ENCODE measurements at places on chromosomes 12 and 14.

GRCh38 chr14:78863143-78863542 lies 693.0 kb downstream of the NRXN3 start:
- DNase-seq: no peak

DNA sequence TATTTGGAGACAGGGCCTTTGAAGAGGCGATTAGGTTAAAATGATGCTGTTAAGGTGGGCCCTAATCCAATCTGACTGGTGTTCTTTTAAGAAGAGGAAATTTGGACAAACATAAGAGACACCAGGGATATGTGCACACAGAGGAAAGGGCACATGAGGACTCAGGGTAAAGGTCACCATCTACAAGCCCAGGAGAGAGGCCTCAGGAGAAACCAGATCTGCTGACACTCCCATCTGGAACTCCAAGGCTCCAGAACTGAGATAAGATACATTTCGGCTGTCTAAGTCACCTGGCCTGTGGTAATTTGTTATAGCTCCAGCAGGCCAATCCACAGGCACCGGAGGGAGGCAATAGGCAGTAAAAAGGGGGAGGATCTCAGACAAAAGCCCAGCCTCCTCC lies 48.6 kb downstream of the KICS2 start:
- no peak for DNase-seq

DNA sequence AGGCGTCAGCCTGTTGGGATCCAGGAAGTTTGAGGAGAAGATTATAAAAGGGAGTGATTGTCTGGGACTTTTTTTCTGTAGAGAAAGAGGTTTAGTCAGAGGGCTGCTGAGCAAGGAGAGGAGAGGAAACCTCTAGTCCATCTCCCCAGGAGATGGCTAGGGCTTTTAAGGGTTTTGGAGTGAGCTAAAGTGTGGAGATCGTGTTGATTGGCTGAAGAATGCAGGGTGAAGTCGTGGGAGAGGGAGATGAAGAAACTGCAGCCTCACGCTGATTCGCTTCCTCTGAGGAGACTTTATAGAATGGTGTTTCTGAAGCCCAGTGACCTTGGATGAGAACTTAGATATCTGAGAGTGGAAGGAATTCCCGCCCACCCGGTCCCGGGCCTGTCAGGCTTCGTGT lies 193.7 kb upstream of the PWP1 start:
- no peak for DNase-seq

DNA sequence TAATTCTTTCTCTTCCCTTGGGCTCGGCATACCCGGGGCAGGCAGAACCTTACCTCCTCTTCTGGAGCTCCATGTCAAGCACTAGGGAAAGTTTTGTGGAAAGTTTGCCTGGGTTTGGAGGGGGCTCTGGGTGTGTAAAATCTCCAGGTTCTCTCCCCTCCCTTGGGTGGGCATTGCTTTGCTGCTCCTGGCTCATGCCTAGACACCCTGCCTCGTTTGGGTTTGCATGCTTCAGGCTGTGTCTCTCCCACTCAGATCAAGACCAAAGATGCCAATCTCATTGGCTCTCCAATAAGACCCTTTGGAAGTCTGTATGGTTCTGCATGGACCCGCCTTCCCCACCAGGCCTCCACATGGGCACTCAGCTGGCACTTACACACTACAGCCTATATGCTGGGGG lies 6.2 kb upstream of the KRT2 start:
- no peak for DNase-seq

DNA sequence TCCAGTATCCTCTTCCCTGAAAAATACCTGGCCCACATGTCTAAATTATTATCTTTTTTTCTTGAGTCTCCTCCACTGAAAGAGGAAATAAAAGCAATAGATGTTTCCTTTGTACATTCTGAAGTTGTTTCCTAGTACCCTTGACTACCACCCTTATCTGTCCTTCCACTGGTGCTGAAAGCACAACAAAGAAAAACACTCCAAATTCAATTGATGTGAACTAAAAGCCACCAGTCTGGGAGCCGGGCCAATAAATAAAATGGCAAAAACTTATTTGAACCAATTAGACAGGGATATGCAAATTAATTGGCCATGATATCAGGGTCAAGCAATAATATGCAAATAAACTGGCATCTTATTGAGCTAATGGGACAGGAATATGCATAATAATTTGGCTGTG lies 330.5 kb downstream of the PAWR start:
- no peak for DNase-seq

DNA sequence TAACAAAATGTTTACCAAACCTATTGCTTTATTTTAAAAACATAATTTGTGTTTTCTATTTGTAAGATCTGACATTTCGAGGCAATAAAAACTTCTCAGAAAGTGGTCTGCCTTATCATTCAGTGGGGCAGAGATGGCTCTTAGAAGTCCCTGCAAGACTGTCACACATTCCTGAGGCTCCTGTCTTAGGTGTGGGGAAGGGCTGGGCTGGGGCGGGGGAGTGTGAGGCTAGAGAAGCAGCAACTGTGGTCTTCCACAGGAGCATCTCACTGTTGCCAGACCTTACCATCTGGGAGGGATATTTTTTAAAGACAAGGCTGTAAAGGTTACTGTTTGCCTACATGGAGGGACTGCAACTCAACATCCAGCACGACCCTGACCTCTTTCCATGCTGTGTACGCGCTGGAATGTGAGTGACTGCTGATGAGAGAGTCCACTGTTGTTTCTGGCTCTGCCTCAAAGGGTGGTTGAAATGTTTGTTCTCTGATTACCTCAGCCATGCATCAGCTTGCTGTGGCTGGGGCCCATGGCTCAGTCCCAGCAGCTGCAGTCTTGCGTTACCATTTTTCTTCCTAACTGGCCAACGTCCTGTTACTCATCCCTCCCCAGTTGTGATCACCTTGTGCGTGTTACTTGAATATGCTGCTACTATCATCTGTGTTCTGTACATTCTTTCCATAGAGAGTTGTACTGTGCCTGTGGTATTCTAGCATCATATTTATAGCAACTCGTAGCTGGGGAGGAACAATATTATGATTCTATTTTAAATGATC lies 12.4 kb downstream of the ERG28 start:
- no peak for DNase-seq

DNA sequence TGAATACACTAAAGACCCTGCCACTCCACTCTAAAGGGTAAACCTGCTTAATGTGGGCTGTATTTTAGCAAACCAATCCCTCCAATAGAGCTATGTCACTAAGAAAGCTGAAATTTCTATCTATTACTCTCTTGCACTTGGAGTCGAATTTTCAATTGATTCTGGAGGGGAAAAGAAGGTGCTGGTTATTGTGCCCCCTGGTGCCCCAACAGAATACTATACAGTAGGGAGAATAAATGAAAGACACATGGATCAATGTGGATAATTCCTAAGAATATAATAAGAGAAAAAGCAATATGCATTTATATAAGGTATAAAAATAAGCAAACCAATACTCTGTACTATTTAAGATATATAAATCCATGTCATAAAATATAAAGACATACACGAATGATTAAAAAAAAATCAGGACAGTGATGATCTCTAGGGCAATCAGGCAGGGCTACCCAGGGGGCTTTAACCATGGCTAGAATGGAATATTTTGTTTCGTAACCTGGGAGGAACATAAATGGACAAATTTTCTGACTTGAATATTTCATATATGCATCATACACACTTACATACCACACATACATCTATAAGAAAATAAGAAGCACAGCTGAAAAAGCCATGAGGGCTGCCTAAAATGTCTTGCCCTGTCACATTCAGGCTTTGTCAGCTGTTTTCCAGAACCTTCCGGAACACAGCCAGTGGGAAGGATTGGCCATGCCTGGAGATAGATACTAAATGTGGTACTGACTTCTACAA lies 54.4 kb downstream of the EFCAB11 start:
- DNase-seq: no peak

DNA sequence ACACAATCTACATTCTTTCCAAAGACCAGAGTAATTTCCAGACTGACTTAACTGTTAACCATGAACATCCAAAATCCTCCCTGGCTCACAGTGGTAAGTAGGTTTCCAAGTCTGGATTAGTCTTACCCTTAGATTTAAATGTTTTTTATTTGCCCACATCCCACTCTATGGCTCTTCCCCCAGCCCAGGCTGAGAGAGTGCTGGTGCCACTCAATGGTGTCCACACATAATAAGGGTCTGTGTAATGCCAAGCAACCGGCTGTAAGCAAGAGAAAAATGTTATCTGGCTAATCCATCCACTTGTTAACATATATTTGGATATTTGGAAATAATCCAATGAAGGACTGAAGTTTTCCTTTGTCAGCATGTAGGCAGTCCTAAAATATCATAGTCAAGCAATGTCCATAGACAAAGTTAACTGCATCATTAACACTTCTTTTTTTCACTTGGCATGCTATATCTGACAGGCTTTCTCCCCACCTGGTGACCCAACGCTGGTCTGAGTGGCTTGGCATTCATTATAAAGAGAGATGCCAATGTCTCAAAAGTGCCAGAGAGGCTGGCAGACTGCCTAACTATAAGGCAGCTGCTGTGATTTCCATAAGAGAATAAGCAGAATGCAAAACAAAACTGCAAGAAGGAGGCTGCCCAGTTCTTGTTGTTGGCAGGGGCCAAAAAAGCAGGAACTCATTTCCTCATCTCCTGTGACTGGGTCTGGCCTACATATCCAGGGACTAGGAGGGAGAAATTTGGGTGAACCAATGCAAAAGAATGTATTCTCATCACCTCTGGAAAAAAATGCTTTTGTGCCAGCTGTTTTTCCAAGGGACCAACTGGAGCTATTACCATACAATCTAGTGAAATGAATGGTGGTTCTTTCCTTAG lies 13.9 kb upstream of the HOXC13 start:
- DNase-seq: no peak

- no peak for DNase-seq
These were observed 41.4 kb downstream of the PLEKHD1 start for GRCh38 chr14:69525896-69526295.

GRCh38 chr12:45918818-45919217 lies 71.6 kb downstream of the SCAF11 start:
- no peak for DNase-seq

DNA sequence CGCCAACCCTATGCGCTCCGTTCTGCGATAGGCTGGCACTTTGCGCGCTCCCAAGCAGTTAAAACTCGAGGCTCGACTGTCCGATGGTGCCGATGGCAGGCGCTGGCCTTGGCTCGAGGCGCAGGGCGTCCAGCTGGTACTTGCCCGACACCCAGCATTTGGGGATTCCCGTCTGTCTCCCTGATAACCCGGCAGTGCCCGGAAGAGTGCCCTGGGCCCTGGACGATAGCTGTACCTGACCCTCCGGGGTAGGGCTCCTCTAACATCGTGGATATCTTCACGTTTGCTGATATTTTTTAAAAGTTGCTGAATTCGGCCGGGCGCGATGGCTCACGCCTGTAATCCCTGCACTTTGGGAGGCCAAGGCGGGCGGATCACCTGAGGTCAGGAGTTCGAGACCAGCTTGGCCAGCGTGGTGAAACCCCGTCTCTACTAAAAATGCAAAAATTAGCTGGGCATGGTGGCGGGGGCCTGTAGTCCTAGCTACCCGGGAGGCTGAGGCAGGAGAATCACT lies 908 bp upstream of the WIF1 start:
- no peak for DNase-seq

DNA sequence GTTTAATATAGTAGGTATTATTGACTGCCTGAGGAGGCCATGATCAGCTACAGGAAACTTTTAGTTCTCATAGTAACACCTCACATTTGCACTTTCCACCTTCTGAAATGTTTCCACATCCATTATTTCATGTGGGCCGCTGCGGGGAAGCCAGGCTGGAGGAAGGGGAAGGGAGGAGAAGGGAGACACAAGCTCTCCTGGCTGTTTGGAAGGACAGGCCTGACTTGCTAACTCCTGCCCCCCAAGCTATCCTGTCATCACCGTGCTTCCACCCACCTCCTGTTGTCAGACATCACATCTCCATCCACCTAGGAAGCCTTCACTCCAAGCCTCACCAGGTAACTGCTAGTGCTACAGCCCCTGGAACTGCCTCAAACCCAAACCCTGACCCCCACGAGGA lies 9.5 kb downstream of the DPF3 start:
- no peak for DNase-seq

DNA sequence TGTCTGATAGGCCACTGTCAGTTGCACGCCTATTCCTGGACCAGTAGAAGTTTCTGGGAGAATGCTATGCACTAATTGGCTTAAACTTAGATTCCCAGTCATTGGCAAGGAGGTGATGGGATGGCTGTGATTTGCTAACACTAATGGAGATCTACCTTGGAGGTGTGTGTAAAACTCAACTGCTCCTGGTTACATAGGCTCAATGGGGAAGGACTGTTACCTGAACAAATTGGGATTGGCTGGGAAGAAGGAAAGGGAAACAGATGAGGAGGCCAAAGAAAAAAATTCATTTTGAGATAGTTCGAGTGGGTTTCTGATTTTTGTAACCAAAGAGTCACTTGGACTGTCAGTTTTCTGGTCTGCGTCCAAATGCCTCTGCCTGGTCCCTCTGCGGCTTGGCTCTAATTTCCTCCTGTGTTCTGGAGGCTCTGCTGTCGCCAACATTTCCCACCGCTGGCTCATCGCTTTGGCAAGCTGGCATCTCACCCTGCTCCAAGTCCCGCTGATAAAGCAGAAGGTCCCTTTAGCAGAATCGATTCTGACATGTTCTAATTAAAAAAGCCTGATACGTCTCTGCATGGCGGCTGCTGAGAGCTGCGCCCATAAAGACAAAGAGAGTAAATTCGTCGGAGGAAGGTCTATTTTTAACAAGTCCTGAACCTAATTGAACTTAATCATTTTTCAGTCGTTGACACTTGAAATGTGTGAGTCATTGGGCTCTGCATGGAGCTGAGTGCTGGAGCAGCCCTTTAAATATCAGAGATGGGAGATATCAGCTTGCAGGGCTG lies 2.0 kb upstream of the CCDC63 start:
- no peak for DNase-seq

DNA sequence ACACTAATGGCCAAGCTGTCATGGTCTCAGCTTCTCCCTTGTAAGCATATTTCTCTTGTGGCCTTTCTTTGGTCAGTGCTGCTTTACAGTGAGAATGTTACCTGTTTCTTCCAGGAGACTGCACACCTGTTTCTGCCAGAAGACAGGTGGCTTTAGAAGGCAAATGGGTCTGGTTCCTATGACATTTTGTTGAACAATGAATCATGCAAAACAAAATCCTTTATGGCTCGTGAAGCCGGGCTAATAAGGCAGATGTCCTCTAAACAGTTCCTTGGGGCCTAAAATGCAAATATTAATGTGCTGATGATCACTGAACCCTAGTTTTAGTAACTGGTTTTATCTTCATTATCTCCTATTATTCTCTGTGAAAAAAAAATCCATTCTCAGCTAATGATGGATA lies 927.6 kb downstream of the GALC start:
- no peak for DNase-seq

DNA sequence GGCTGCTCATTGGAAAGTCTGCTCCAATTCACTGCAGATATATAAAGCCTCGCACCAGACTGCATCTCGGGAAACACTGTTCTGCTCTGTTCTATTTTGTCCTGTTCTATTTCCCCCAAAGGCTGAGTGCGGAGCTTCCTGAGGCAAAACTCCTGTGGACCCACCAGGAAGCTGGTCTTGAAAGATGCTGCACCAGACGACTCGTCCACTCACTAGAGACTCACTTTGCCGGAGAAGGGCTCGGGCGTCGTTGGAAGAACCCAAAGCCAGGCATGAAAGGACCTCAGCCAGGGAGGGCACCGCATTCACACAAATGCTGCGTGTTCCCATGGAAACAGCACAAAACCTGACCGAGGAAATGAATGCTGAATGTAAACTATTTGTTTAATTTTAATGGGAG lies 331.2 kb upstream of the SFSWAP start:
- DNase-seq: no peak

GRCh38 chr14:90301122-90301521 lies 30.6 kb downstream of the NRDE2 start:
- DNase-seq: no peak

All from 8988T (cell line).